Foreskin keratinocyte (primary cell): ENCODE measurements at places on chromosomes 13 and 19. TPM values are rescaled to one million over a fixed set of nuclear protein-coding genes. Genes with fewer than 3 reads are reported as not detected.

The MBD3L2 gene
- not detected in 2 replicates for total RNA-seq

The PTGER1 gene
- total RNA-seq = not detected in 2 replicates

The ZNF132 gene
- 5.6 and 5.8 TPM in 2 replicates for total RNA-seq

The GPR183 gene
- not detected in 2 replicates for total RNA-seq

The TEX26 gene
- total RNA-seq = not detected in 2 replicates

The BORA gene
- 12.8 and 14.2 TPM in 2 replicates for total RNA-seq

DNA sequence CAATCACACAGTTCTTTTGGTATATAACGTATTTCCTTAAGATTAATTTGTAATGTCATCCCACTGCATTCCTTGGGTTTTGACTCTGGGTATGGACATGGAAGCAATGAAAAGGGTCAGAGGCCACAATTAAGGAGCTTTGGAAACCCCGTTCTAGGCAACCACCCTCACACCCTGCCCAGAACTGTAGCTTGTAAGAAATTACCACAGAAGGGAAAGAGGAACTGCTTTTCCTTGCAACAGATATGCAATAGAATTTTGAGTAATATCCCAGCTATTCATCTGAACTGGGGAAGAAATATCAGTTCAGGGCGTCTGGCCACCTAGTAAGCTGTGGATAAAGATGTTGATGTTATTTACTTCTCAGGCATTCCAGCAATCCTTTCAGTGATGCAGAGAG lies 985 bp upstream of the CLC start:
- DNase-seq = no peak

- DNase-seq = no peak
These were observed 217.6 kb downstream of the PCCA start for GRCh38 chr13:100306434-100306999.

- no peak for DNase-seq
These were observed 3.2 kb downstream of the LSM4 start for GRCh38 chr19:18319591-18320135.

GRCh38 chr13:29934531-29935308 lies 84.3 kb upstream of the UBL3 start:
- DNase-seq = no peak

DNA sequence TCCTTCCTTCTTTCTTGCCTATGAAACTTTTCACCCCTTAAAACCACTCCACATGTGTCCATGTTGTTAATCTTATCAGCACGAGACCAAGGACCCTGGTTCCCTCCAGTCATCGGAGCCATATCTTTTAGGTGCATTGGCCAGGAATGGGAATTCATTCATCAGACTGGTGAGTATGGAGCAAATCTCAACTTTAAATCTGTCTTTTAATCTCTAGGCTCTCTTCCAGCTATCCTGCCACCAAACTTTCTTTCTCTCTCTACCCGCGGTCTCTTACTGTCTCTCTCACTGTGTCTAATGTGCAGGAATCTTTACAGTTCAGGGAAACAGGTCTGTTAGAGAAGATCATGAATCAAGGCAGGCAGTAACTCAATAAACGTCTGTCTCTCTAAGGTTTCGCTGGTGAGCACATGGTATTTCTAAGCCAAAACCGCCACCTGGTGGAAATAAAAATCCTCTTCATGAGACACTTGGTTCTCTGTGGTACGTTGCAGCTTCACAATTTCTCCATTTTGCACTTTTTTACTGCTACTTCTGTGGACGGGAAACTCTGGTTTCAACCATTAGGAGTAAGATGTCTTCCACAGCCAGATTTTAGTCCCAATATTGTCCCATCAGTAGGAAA lies 16.1 kb downstream of the LGALS16 start:
- peak; percentile 9 for DNase-seq

DNA sequence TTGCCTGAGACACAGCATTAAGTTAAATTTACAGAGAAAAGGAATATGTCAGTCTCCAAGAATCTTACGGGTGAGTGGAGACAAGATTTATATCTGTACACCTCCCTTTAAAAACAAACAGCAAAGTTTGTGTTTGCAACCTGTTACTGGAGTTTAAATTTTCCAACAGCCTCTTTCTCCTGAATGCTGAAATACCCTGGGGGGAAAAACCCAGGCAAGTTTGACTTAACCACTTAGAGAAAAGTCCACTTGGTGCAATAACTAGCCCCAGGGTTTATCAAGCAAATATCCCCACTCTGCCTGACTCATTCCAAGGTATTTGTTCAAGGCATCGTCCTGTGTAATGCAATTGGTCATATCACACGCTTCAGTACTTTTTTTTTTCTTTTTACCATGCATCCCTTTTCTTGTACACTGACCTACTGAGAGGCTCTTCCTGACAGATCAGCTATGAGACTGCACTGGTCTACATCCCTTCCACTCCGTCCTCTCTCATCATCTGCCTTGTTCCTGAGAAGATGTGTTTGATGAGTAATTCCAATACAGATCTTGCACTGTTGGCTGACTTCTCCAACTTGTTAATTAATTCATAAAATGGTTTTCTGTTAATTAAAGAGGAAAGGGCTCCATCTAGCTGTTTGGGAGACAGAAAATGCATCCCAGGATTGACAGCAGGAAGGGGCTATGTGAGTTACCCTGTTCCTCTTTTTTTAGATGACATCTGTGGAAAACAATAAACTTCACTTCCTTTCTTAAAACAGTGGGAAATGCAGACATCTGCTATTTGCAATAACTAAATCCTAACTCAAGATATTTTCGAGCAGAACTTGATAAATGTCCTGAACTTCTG lies 212.5 kb upstream of the IRS2 start:
- DNase-seq = peak; percentile 95

- DNase-seq = no peak
These were observed 1.3 kb downstream of the ALOX5AP start for GRCh38 chr13:30736461-30737320.

DNA sequence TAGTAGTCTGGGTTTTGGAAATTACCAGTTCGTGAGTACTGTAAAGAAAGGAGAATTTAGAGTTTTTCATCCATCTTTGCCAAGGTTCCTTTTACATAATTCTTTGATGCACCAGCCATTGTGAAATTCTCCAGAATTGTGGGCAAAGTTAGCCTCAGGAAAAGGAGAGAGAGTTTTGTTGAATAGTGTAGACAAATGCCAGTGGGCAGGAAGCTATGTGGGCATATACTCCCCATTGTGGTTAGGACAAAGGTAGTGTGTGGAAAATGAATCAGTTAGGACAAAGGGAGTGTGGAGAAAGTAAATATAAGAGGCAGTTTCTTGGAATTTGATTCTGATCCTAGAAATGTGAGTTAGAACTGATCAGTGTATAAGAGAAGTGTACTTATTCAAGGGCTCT lies 67.9 kb downstream of the PCCA start:
- peak; percentile 46 for DNase-seq

DNA sequence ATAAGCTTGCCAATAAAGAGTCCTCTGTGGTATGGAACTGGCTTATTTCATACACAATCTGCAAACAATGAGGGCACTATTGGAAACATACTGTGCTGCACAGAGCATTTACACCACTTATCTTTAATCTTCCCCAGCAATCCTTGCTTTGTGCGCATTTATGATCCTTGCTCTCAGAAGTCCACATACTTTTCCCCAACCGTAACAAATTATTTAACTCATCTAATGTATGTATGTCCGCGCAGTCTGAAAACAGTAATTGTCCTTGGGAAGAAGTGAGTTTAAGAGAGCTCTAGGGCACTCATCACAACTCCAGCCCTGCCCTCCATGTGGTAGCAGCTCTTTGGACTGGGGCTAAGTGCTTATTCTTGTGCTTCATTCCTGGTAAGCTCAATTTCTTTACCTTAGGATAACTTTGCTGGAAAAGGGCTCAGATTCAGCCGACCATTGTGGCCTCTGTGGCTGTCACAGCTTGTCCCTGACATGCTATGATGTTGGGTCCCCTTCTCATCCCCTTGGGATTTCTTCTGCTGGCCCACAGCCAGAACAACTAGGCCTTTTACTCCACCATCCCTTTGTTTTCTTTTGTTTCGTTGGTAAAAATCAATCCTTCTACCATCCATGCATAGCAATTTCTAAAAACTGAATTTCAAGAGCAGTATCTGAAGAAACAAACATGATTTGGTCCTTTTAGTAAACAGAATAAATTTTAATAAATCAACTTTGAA lies 152.7 kb downstream of the TNFRSF19 start:
- DNase-seq = no peak

- DNase-seq = no peak
These were observed 656.6 kb downstream of the UQCRFS1 start for GRCh38 chr19:28556371-28556770.

DNA sequence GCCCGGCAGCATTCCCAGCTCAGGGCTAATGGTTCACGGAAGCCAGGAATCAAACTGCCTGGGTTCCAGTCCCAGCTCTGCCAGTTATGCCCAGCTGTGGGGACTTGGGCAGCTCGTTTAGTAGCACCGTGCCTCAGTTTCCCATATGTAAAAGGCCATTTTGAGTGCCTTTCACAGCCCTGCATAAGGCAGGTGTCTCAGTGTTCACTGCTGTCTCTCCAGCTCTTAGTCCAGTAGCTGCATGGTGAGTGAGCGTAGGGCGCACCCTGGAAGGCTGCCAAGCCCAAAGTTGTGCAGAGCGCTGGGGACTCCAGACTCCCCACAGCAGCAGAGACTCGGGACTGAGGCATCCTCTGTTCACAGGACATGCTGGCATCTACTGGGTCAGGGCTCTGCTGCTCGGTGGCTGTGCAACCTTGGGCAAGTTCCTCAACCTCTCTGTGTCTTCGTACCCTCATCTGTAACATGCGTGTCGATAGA lies 5.5 kb downstream of the RPL28 start:
- DNase-seq = no peak

DNA sequence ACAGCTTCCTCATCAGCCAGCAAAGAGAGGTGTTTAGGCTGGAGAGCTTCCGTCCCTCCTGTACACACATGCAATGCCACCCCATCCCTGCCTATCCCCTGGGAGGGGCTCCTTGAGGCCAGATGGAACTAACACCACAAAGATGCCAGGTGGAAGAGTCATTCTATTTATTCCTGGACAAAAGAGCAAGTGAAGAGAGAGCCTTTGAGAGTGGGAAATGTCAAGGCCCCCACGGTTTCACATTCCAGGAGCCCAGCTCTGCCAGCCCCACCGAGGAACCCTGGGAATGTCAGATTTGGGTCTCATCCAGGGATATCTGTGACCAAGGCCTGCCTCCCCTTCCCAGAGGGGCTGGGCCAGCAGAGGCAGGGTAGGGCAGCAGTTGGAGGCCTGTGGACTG lies 30.8 kb upstream of the IGFL1 start:
- DNase-seq = peak; percentile 91

GRCh38 chr19:14407605-14408484 lies 11.3 kb downstream of the DDX39A start:
- DNase-seq = no peak

DNA sequence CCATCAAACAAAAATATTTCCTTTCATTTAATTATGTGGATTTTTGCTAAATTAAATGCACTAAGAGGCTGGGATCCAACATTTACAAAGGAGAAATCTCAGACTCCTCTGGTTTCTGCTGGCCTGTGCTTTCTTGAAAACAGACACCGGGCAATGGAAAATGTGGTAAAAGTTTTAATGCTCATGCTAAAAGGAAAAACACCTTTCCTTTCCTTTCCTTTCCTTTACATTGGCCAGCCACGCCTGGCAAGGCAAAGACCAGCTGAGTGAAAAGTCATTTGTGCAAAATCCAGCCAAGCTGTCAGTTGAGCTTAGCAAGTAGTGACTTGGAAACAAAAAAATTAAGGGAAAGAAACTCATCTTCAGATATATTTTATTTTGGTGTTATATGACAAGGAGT lies 240.3 kb downstream of the LACC1 start:
- no peak for DNase-seq

GRCh38 chr19:8069096-8069973 lies 16.8 kb downstream of the CCL25 start:
- no peak for DNase-seq

DNA sequence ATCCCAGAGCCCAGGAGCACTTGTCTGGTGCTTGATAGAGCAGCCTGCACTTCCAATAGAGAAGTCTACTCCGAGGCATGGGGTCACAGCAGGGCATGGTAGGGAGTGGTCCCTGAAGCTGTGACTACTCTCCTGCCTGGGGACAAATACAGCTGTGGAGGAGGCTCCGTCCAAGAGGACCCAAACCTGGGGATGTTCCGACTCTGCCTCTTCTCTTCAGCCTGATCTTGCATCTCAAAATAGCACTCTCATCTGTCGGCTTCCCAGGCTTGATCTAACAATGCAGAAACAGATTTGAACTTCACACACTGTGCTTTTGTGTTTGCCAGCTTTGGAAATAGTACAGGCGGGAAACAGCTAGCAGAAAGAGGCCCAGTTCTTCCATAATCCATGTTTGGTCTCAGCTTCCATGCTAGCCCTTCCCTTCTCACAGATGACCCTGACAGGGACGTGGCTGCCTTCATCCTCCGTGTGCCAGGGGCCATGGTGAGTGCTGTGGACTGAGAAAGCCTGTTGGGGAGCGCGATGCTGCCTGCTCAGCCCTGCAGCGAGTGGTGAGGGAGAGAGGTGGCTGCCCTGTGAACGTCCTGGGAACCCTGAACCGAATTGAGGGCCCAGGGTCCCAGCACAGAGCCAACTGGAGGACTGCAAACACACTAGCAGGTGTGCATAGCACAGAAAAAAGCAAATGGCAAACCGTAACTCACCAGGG lies 150.3 kb upstream of the GPR12 start:
- no peak for DNase-seq

DNA sequence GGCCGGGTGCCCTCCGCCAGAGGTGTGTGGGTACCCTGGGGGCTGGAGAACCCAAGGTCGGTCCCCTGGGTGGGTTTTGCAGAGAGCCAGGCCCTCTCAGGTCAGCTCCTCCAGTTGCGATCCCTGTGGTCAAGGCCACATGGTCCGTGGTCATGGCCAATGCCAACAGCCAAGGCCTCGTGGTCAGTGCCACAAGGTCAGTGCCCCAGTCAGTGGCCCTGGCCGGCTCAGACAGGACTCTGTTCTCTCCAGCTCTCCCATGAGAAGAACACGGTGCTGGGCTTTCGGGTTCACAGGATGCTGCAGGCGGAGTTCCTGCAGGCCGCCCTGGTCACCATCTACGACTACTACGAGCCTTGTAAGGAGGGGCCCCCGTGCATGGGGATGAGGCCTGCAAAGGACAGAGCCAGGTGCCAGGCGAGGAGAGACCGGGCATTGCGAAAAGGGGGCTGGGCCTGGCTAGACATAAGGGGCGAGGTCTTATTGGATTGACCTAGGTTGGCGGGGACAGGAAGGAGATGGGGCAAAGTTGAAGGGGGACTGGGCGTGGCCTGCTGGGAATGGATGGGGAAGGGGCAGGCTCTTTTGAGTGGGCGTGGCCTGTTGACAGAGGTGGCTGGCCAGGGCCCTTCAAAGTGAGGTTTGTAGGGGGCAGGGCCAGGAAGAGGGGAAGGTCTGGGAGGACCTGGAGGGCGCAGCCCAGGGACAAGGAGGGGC lies 15.2 kb upstream of the SHFL start:
- no peak for DNase-seq

DNA sequence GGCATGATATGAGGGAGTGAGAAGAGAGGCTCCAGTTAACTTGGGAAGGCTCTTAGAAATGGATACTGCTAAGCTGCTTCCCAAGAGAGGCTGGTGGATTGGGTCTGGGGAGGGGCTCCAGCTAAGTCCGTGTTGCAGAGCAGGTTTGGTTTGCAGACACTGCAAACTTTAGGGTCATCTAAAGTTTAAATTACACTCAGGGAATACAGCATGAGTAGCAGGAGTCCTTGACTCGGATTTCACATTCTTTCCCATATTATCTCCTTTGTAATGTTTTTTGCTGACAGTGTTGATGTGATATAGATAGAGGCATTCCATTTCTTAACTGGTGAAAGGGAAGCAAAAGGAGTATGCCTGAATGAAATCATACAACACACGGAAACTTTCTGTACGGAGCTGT lies 31.9 kb downstream of the SGCG start:
- no peak for DNase-seq

- peak; percentile 81 for DNase-seq
These were observed 17.8 kb downstream of the SPC24 start for GRCh38 chr19:11137542-11138384.

GRCh38 chr13:39315796-39316195 lies 277.5 kb downstream of the NHLRC3 start:
- DNase-seq = no peak
